Kidney (tissue), 22 donors: ENCODE measurements at places on chromosomes 2 and 18. TPM values are rescaled to one million over a fixed set of nuclear protein-coding genes. Genes with fewer than 3 reads are reported as not detected.

GRCh38 chr2:225008935-225009334 lies 33.3 kb downstream of the DOCK10 start:
- no peak for DNase-seq

- DNase-seq, result no peak
These were observed 793.0 kb upstream of the ACVR2A start for GRCh38 chr2:147051814-147052213.

GRCh38 chr2:238700117-238700457 lies 147.8 kb upstream of the TWIST2 start:
- no peak for DNase-seq

C1QL2 gene
- not detected for polyA plus RNA-seq

SPATA3 gene
- not detected for polyA plus RNA-seq

DNA sequence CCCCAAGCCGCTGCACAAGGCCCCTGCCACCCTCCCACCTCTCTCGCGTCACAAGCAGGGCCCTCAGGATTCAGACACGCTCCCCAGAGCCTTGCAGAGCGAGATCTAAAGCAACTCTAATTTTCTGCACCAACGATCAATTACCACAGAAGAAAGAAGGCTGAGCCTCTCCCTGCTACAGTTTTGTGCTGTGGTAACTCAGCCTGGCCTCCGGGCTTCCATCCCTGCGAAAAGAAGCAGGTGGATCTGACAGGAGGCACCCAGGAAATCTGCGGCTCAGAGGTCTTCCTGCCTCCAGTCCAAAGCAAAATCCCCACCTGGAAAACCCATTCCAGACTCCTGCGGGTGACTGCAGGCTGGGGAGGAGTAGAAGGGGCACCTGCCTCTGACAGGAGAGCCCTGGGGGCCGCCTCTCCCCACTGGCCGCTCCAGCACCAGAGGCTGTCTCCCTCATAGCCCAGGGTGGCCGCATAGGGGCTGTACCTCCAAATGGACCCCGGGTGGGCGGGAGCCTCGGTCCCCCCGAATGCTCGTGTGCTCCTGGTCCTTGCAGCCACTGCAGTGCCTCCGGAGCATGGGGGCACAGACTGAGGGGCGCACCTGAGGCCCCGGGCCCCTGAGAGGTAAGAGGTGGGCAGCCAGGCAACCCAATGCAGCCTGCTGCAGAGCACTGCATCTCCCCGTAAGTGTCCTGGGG lies 31.0 kb downstream of the PXDN start:
- peak; percentile 56 for DNase-seq

CABYR gene
- polyA plus RNA-seq, result 0.82 TPM

DNA sequence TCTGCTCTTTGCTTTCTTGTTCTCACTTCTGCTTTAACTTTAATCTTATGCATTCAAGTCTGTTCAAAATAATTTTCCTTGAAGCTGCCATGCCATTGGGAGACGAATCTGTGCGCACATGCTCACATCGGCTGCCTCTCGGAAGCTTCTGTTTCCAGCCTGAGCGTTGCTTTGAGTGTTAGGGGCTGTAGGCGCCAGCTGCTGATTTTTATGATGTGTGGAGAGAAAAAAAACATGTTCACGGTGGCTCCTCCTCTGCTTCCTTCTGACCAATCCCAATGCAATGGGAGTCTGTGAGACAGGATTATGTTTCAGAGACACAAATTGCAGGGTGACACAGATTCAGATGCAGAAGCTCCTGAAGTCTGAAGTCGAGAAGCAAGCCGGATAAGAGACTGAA lies at the start of gene MC4R:
TSS of gene MC4R (minus strand) at position 180 of the 400 bp plus-strand sequence. CDS start 426 bp downstream, outside the sequence.
- peak; percentile 79 for DNase-seq

GREB1L gene
- polyA plus RNA-seq, result not detected

DNA sequence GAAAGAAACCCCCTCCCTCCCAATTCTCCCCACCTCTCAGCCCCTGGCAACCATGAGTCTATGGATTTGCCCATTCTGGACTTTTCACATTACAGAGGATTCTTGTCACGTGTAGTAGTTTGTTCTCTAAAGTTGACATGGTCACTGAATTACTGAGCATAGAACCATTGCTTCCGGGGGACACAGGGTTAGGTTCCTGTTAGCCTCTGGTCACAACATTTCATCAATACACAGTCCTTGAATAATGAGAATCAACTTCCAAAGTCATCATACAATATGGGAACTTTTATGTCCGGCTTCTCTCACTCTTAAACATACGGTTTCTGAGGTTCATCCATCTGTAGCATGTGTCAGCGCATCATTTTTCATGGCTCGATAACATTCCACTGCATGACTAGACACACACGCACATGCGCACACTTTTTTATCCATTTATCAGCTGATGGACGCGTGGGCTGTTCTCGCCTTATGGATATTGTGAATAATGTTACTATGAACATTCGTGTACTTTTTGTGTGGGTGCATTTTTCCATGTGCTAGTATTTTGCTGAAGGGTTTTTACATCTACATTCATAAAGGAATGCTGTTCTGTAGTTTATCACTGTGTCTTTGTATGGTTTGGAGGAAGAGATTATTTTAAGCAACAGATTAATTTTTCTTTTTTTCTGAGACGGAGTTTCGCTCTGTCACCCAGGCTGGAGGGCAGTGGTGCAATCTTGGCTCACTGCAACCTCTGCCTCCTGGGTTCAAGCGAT lies 48.1 kb downstream of the PARD6G start:
- no peak for DNase-seq

GRCh38 chr2:138009622-138010021 lies 45.3 kb downstream of the HNMT start:
- DNase-seq, result no peak

DNA sequence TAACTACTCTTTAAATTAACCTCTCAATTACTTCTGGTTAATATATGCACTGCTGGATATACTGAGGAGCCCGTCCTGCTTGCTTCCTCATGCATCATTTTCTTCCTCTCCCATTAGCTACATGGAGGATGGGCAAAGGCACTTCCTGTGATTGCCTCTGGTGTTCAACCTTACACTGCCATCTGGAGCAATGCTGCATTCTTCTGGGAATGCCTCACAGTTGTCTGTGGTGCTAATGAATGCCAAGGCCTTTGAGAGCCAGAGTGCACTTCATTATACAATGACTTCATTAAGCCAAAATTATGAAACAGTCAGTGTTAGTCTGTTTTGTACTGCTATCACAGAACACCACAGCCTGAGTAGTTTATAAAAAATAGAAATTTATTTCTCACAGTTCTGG lies 134.8 kb upstream of the DOCK10 start:
- no peak for DNase-seq

- no peak for DNase-seq
These were observed 2.2 kb downstream of the DSG2 start for GRCh38 chr18:31500051-31500688.

- no peak for DNase-seq
These were observed 134.3 kb downstream of the THADA start for GRCh38 chr2:43461453-43462073.

- DNase-seq, result no peak
These were observed 171.6 kb downstream of the PIK3C3 start for GRCh38 chr18:42126586-42126985.

ACMSD gene
- 152 TPM for polyA plus RNA-seq
